ENCODE measurements at places on chromosomes 5 and 9.

DNA sequence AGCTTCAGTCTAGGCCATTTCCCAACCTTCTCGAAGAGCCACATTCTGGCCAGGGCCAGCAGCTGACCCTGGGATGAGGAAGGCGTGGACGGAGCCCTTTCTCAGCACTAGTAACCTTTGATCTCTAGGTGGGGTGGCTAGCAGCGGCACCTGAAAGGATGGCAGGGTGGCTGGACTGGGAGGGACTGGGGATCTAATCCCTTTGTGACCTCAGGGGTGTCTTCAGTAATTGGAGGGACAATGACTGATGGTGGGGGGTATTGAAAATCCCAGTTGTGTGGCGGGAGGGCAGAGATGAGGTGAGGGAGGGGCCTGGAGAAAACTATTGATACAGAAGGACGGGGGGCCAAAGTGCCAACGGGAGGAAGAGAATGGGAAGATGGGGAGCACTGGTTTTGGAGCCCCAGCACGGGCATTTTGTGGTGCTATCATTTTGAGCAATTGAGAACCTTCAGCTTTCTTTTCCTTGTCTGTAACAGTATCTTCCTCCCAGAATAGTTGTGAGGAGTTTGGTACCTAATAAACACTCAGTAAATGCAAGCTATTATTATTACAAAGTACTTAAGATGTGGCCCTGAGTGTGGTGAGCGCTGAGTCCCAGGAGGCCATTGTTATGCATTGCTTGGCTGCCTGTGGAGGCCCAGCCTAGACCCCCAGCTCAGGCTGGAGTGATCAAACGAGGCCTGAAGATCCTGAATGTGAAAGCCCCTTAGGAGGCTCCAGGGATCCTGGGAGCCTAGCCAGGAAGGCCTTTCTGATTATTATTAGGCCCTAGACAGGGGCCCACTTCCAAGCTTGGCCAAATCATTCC lies 37.3 kb upstream of the UBE2D2 start:
- DNase-seq: no peak

DNA sequence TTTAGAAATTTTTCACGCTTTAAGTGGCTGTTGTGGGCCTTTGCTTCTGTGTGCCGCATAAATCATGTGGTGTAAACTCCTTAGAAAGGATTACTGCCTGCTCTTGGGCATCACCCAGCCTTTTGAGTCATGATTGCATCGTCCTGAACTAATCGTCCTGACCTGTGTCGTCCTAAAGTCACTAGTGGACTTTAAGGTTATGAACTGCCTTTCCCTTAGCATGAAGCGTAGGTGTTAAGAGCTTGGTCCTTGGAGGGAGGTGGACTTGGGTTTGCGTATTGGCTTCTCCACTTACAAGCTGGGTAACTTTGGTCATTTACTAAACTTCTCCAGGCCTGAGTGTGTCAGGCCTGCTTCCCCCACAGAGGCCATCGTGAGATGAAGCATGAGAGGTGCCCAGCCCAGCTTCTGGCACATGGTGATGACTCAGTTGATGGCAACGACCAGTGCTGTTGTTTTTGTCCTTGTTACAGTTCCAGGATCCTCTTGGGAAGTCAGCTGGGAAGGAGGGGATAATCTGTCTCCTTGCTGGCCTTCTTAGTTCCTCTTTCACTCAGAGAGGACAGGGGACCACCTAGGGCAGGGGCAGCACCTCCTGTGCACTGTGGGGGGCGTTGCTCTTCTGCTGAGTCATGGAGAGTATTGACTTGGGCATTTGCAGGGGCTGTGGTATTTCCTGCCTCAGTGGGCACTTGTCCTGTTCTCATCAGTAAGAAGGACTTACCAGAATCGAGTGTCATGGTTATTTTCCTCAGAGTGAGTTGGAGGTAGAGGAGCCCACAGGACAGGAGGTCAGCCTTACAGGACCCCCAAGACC lies 54.2 kb upstream of the NCS1 start:
- no peak for DNase-seq

DNA sequence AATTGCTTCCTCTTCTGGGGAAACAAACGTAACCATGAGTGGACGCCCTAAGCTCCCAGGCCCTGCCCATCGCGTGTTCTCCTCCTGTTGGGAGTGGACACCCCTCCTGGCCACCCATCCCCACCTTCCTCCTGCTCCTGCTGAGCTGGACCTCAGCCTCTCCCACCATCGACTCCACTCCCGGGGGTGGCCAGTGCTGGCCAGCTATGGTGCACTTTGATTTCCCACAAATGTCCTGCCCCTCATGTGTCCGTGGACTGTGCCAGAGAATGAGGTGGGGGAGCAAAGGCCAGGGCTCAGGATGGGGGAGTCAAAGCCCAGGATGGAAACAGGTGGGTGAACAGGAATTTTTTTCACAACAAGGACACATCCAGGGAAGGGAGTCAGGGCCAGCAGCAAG lies 62.8 kb downstream of the MED10 start:
- DNase-seq: no peak

DNA sequence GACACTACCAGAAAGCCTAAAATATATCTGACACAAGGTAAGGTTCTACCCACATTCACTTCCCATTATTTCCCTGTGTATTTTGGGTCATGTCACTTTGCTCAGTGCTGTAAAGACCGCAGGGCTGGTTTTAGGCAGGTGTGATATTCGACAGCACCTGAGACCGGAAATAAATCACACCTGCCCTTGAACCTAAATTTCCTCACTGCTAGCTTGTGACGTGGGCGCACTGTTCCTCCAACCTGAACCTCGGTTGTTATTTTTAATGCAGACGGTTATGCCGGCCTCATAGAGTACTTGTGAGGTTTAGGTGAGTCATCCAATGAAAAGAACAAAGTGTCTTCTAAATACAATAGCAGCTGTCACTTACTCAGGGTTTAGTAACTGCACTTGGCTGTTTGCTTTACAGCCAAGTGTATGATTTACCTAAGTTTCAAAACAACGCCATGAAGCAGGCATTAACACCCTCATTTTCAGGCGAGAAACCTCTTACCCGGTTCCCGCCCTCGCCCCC lies 20.7 kb upstream of the ZNF782 start:
- DNase-seq: peak; percentile 60

GRCh38 chr5:150946351-150946905 lies 41.6 kb upstream of the ZNF300 start:
- peak; percentile 9 for DNase-seq

GRCh38 chr5:88685591-88686541 lies 197.1 kb downstream of the MEF2C start:
- DNase-seq: no peak

DNA sequence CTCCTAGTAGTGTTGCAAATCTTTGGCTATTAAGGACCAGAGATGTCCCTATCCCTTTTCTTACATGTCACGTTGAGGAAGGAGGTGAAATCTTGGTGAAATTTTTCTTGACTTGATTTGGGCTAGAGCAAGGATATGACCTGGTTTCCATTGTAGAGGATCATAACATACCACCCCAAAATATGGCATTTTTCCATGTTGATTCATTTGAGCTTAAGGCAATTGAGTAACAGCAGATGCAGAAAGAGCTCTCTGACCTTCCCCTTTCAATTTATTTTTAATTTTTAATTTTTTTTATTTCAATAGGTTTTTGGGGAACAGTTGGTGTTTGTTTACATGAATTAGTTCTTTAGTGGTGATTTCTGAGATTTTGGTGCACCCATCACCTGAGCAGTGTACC lies 61.2 kb upstream of the MAP1B start:
- no peak for DNase-seq

DNA sequence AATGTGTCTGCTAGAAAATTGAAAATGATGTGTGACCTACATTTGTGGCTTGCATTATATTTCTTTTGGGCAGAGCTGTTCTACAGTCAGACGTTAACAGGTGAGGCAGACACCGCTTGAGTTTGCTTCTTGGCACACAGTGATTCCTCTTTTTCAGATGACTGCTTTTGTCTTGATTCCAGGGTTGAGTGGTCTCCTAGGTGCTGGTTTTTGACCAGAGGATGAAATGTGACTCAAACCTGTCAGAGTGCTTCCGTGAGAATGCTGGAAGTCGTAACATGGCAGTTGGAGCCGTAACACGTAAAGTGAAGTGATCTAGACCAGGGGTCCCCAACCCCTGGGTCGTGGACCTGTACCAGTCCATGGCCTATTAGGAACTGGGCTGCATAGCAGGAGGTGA lies 28.3 kb upstream of the NDFIP1 start:
- no peak for DNase-seq

GRCh38 chr5:10049858-10050455 lies 199.7 kb downstream of the ATPSCKMT start:
- no peak for DNase-seq

- DNase-seq: peak; percentile 75
These were observed 36.4 kb downstream of the GLT6D1 start for GRCh38 chr9:135602789-135603481.

DNA sequence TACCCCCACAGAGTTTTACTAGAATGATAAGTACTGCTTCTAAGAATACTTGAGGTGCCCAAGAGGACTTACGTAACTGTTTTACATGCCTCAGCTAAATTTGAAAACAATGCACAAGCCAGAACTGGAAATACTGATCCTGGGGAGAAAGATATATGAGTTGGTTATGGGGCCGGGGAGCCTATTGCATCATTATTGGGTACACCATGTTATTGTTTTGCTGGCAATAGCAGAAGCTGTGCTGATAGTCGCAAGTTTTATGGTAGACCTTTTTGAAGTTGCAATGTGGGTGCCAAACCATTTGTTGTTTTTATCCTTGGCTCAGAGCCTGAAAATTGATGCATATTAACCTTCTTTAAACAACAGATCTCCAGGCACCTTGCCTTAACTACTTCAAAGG lies 108.4 kb upstream of the DHFR start:
- DNase-seq: no peak

GRCh38 chr9:112711050-112711689 lies 6.7 kb downstream of the INIP start:
- no peak for DNase-seq

DNA sequence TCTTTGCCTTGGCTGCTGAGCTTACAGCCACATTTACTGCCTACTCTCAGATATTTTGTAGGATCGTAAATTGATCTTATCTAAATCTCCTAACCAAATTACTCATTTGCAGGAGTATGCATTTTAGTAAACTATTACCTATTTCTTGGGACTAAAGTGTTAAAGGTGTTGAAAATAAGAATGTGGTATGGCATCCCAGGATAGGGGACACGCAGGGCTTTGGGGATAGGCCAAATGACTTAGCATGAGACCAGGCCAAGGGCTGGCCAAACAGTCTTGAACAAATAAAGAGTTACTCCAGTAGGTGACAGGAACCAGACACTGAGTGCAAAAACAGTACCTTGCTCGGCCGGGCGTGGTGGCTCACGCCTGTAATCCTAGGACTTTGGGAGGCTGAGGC lies 25.1 kb downstream of the TBC1D2 start:
- DNase-seq: no peak

DNA sequence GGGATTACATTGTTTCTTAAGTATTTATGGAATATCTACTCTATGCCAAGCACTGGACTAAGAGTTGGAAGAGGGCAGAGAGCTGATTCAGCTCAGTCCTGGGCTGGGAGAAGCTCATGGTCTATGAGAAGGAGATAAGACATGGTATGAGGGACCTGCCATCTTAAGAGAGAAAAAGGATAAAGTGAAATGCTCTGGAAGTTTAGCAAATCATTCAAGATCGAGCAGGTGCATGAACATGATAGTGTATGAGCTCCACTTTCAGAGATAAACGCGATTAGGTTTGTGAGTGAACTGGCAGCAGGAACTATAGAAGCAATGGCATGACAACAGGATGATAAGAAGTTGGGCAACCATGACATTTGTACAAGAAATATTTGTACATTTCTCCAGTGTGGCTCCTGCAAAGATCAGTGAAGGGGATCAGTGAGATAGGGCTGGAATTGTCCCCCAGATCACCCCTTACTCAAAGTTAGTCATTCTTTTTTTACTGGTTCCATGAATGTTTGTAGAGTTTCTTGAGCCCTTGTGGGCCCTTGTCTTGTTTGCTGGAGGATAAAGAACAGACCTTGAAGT lies 26.6 kb upstream of the CCDC180 start:
- DNase-seq: no peak

- DNase-seq: no peak
These were observed 700 bp downstream of the SKP2 start for GRCh38 chr5:36152324-36153297.

DNA sequence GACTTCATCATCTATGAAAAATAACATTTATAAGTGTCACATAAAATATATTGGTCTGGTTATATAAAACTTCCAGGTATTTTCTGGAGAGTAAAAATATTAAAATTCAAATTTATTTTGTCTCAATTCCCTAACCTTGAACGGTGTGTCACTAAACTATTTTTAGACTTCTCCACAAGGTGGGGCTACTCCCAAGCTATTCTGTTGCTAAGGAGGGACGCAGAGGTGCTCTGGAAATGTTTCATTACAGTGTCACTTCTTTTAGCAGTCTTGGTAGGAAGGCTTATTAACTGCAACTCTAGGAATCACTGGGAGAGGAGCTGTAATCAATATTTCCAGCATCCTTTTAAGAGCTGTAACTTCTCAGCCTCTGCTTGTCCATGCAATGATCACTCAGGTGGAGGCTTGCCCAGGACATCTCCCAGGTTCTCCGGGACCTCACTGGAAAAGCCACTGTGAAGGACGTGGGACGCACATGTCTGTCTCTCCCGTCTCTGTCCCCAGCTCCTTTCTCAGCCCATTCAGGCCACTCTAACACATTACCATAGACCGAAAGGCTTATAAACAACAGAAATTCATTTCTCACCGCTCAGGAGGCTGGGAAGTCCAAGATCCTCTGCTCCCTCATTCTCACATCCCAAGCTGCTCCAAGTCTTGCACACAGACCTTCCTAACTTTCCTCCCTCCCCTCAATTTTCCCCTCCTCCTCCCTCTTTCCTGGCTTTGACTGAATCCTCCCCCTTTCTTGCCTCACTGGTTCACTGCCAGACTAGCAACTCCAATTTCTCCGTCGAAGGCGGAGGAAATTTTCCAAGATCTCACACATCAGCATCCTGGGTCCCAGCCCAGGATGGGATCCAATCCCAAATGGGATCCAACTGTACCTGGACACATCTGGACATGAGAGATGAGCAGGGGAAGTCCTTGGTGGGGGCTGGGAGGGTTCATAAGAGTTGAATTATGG lies 32.7 kb upstream of the DNAH5 start:
- DNase-seq: no peak

DNA sequence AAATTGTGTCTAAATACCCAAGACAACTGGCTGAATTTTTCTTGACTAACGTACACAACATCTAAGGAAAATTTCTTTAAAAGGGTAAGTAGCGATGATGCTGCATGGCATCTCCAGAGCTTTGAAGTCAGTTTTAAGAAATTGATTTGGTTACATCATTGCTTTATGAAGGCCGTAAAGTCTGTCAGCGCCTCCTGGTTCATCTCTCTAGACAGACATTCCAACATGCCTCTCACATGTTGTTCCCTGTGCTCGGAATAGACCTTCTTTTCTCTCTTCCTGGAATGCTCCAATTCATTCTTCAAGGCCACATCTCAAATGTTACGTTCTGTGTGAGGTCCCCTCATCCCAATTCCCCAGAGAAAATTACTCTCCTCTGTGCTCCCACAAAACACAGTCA lies 108.7 kb upstream of the SSBP2 start:
- no peak for DNase-seq

- DNase-seq: no peak
These were observed 44.2 kb downstream of the NACC2 start for GRCh38 chr9:136050701-136051452.

- no peak for DNase-seq
These were observed 186.5 kb upstream of the ANKRD55 start for GRCh38 chr5:56419667-56420066.

- DNase-seq: no peak
These were observed 124.7 kb upstream of the TNPO1 start for GRCh38 chr5:72691751-72692150.

GRCh38 chr9:33418090-33418489 lies 15.7 kb upstream of the AQP7 start:
- no peak for DNase-seq

Measured in activated CD4-positive, alpha-beta T cell treated with anti-CD3 and anti-CD28 coated beads for 36 hours (primary cell).